ENCODE measurements at places on chromosomes 2 and 18. TPM values are rescaled to one million over a fixed set of nuclear protein-coding genes. Genes with fewer than 3 reads are reported as not detected.

SERPINB10 gene
- not detected for total RNA-seq

DNA sequence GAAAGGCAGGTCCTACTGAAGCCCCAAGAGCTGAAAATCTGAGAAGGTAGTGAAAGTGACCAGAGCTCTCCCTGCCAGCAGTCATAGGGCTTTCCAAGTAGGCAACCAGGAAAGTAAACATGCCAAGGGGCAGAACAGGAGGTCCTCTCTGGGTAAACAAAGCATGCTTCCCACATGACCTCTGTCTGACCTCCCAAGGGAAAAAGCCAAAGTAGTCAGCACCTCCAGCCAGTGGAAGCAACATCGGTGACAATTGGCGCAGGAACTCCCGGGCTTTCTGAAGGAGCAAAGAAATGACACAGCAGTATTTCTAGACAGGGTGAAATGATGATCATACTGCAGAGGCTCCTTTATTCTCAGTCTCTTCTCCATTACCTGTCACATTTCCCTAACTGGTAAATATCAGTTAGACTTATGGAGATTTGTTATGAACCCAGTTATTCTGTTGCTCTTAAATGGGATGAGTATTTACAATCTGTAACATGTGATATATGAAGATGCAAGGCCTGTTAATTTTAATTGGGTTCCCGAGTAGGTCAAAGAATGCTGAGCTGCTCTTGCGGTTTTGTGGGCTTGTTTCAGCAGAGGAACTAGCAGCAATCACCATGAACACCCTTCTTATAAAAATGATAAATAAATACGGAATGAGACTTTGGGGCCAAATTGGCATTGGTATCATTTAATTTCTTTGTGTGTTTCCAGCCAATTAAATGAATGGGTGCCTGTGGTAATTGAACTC, 321.0 kb downstream of the RND3 start:
- no peaks in the 10 kb centered on the region for H3K27me3 ChIP-seq
- H3K27ac ChIP-seq = no peak overlapping the region
- H3K36me3 ChIP-seq = no peaks in the 10 kb centered on the region
- no peak overlapping the region for H3K4me3 ChIP-seq
- no peak for DNase-seq

GRCh38 chr2:192162392-192163042, 32.2 kb downstream of the TMEFF2 start:
- peak; percentile 58 for DNase-seq
- no peak overlapping the region for H3K4me3 ChIP-seq
- no peaks in the 10 kb centered on the region for H3K27me3 ChIP-seq
- H3K36me3 ChIP-seq = no peaks in the 10 kb centered on the region

GRCh38 chr2:227411990-227412350, 24.2 kb upstream of the SCYGR1 start:
- no peak overlapping the region for H3K4me3 ChIP-seq
- no peak overlapping the region for H3K27ac ChIP-seq
- DNase-seq = no peak
- H3K4me1 ChIP-seq = no peaks in the 10 kb centered on the region
- H3K27me3 ChIP-seq = no peaks in the 10 kb centered on the region

DNA sequence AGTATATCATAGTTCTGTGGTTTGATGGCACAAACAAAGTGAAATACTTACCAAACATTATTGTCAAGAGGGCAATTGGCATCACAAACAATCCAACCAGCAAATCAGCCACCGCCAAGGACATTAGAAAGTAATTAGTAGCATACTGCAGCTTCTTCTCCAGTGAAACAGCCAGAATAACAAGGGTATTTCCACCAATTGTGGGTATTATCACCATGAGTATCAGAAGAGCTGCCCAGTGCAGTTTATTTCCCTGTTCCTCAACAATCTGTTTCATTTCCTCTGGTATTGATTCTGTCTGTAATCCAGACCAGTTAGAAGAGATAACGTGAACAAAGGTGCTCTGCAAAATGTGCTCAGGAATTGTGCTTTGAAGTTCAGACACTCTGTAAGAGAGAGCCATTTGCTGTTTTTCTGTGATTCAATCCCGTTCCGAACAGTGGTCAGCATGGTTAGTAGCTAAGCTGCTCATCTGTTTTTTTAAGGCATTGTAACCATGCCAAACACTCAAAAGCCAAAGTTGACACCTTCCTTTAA, 1.4 kb downstream of the HTR2B start:
- H3K4me3 ChIP-seq = no peak overlapping the region
- DNase-seq = no peak
- H3K36me3 ChIP-seq = no peaks in the 10 kb centered on the region
- no peaks in the 10 kb centered on the region for H3K4me1 ChIP-seq
- H3K27ac ChIP-seq = no peak overlapping the region
- no peaks in the 10 kb centered on the region for H3K27me3 ChIP-seq

GRCh38 chr2:70936979-70937811, 1.5 kb downstream of the ATP6V1B1 start:
- H3K27me3 ChIP-seq = no peaks in the 10 kb centered on the region
- peak; percentile 55 for DNase-seq
- peaks cover 28% of the 10 kb centered on the region for H3K4me1 ChIP-seq
- no peak overlapping the region for H3K4me3 ChIP-seq
- peak overlapping the region; percentile 67 for H3K27ac ChIP-seq

- H3K27me3 ChIP-seq = no peaks in the 10 kb centered on the region
- DNase-seq = no peak
- H3K36me3 ChIP-seq = no peaks in the 10 kb centered on the region
- no peak overlapping the region for H3K4me3 ChIP-seq
Measured at GRCh38 chr2:33000986-33001385, 54.2 kb downstream of the LTBP1 start.

RSAD2 gene
- total RNA-seq = not detected

GRCh38 chr2:269356-270030, 4.7 kb downstream of the ACP1 start:
- H3K4me3 ChIP-seq = no peak overlapping the region
- peaks cover 11% of the 10 kb centered on the region for H3K4me1 ChIP-seq
- H3K27ac ChIP-seq = no peak overlapping the region
- H3K36me3 ChIP-seq = no peaks in the 10 kb centered on the region
- no peaks in the 10 kb centered on the region for H3K27me3 ChIP-seq
- no peak for DNase-seq

EPB41L3 gene
- total RNA-seq = 7.1 TPM

DNA sequence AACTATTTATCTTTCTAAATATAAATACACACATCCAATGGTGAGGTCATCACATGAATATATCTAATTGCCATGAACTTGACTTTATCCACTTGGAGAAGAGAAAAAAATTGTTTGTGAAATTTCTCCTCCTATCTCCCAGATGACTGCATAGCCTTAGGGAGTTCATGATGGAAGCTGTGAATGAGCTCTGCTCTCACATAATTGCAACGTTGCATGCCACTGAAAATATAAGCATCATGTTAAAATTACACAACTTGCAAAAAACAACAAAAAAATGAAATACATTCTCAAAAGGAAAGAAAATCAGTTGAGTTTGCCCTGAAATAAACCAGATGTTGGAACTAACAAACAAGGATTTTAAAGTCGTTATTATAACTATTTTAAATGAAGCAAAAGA, 50.6 kb upstream of the OSR1 start:
- H3K27me3 ChIP-seq = peaks cover 2% of the 10 kb centered on the region
- no peak for DNase-seq
- no peaks in the 10 kb centered on the region for H3K36me3 ChIP-seq
- H3K4me3 ChIP-seq = no peak overlapping the region
- H3K4me1 ChIP-seq = no peaks in the 10 kb centered on the region

FKBP1B gene
- 3.7 TPM for total RNA-seq

DNA sequence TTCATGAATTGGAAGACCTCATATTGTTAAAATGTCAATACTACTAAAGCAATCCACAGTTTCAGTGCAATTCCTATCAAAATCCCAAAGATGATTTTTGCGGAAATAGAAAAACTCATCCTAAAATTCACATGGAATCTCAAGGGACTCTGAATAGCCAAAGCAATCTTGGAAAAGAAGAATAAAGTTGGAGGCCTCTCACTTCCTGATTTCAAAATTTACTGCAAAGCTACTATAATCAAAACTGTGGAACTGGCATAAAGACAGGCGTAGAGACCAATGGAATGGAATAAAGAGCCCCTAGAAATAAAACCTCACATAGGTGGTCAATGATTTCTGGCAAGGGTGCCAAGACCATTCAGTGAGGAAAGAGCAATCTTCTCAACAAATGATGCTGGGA, 42.3 kb downstream of the ACOXL start:
- no peak for DNase-seq
- H3K27me3 ChIP-seq = no peaks in the 10 kb centered on the region
- H3K36me3 ChIP-seq = no peaks in the 10 kb centered on the region
- no peak overlapping the region for H3K4me3 ChIP-seq

KLHL30 gene
- total RNA-seq = 0.26 TPM

DNA sequence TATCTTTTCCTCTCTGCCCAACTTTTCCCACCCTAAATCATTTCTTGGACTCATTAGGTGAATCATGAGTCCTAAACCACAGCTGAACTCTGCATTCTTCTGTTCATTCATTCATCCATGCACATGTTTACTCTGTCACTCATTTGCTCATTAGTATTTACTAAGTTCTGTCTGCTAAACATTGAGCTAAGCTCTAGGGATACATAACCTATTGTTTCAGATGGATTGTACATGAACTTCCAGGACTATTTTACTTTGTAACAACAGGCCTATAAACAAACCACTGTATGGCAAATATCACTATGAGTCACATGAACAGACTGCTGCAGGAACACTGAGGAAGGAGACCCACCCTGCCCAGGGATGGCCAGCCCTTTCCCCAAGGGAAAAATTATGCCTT, 14.6 kb upstream of the DYNC2LI1 start:
- no peaks in the 10 kb centered on the region for H3K4me1 ChIP-seq
- no peaks in the 10 kb centered on the region for H3K36me3 ChIP-seq
- H3K27me3 ChIP-seq = no peaks in the 10 kb centered on the region
- H3K4me3 ChIP-seq = no peak overlapping the region

ZNF638 gene
- total RNA-seq = 133 TPM

GRCh38 chr2:65061910-65062339, 5.7 kb downstream of the CEP68 start:
- H3K27ac ChIP-seq = no peak overlapping the region
- no peak overlapping the region for H3K4me3 ChIP-seq
- no peaks in the 10 kb centered on the region for H3K27me3 ChIP-seq
- H3K4me1 ChIP-seq = peaks cover 14% of the 10 kb centered on the region
- no peaks in the 10 kb centered on the region for H3K36me3 ChIP-seq
- DNase-seq = no peak

ESPNL gene
- not detected for total RNA-seq

DNA sequence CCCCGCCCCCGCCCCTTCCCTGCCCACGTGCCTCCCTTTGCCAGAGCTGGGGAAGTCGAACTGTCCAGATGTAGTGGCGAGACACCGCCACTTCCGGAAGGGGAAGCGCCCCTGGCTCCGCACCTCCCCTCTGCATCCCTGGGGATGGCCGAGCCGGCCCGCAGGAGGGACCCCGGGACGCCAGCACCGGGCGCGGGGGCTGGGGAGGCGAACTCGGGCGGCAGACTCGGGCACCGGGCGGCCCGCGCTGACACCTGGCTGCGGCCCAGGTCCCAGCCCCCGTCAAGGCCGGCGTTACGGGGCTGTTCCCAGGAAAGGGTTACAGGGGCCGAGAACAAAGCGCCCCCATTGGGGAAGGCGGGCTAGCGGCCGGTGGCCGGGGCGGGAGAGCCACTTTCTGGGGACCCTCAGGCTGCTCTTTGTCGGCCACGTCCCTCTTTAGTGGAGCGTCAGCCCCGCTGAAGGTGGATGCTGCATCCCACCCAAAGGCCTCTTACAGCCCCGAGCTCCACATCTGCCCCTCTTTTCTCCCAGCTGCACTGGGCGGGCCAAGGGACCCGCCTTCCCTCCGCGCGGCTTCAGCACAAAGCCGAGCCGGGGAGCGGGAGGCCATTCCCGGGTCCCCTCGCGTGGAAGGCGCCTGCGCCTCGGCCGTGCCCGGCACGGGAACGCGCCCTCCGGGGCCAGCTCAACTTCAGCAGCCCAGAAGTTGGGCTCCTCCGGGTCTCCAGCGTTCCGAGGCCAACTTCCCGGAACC, 1.3 kb downstream of the SDC1 start:
- peak; percentile 60 for DNase-seq
- H3K4me3 ChIP-seq = peak overlapping the region; percentile 56
- no peaks in the 10 kb centered on the region for H3K36me3 ChIP-seq

DNA sequence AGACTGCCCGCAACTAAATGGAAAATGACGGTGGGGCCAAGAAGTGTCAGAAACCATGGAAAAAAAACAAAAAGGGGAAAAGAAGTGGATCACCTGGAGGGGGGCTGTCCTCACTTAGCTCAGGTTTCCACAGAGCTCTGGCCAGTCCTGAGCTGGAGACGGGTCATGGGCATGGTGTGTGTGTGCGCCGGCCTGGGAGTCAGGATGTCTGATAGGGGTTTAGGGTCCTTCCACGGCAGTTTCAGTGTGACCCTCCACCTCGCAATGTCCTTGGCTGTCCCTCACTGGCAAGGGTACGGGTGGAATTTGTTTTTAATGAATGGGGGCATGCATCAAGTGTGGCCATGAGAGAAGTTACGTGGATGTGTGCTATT, 133.2 kb upstream of the MEIS1 start:
- no peaks in the 10 kb centered on the region for H3K27me3 ChIP-seq
- no peaks in the 10 kb centered on the region for H3K4me1 ChIP-seq
- no peak overlapping the region for H3K27ac ChIP-seq
- H3K36me3 ChIP-seq = no peaks in the 10 kb centered on the region
- no peak for DNase-seq
- H3K4me3 ChIP-seq = no peak overlapping the region

DNA sequence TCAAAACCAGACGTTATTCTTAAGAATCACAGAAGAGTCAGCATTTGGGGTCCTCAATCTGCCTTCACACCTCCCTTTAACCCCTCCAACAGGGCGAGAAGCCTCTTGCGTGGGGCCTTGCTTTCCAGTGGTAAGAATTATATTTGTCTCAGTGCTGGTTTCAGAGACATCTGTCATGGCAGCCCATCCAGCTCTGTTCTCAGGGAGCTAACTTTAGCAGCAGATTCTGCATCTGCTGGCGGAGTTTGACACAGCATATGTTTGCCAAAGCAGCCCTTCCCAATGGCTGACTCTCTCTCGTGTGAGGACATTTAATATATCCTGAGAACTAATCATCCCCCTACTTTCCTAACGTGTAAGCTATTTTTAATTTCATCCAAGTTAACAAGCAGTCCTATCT, 91.5 kb upstream of the BCL11A start:
- no peaks in the 10 kb centered on the region for H3K4me1 ChIP-seq
- DNase-seq = no peak
- no peaks in the 10 kb centered on the region for H3K36me3 ChIP-seq
- H3K4me3 ChIP-seq = no peak overlapping the region

DNA sequence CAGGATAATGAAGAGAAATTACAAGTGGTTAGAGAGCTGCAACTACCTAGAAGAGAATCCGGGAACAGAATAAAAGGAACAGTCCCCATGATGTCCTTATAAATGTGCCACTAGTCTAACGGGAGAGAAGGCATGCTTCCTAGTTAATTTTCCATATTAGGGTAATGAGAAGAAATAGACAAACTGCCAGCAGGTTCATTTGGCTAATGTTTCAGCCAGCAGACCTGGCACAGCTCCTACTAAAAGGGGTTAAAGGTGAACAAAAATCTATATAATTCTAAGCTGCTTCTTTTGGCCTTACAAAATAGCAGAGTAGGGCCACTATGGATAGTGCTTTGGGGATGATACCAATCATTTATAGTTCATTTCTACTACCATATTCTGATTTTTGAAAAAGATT, 845.3 kb upstream of the GCFC2 start:
- no peaks in the 10 kb centered on the region for H3K27me3 ChIP-seq
- H3K4me1 ChIP-seq = no peaks in the 10 kb centered on the region
- no peak overlapping the region for H3K27ac ChIP-seq

- no peaks in the 10 kb centered on the region for H3K36me3 ChIP-seq
- peak; percentile 84 for DNase-seq
- H3K27me3 ChIP-seq = no peaks in the 10 kb centered on the region
- no peak overlapping the region for H3K27ac ChIP-seq
Measured at GRCh38 chr2:37890893-37891495, 34.1 kb upstream of the RMDN2 start.

GRCh38 chr2:46445556-46445955, 33.8 kb upstream of the TMEM247 start:
- H3K36me3 ChIP-seq = no peaks in the 10 kb centered on the region
- H3K4me3 ChIP-seq = no peak overlapping the region
- no peak for DNase-seq
- no peaks in the 10 kb centered on the region for H3K4me1 ChIP-seq
